A673 (cell line): ENCODE measurements at places on chromosomes 4 and X.

- no peak for DNase-seq
Observed at GRCh38 chr4:121913667-121914066, 38.2 kb downstream of the TRPC3 start.

GRCh38 chrX:49746306-49746705, 50.5 kb upstream of the PAGE1 start:
- no peak for DNase-seq

- DNase-seq: no peak
Observed at GRCh38 chr4:83323136-83323535, 11.5 kb downstream of the HPSE start.

DNA sequence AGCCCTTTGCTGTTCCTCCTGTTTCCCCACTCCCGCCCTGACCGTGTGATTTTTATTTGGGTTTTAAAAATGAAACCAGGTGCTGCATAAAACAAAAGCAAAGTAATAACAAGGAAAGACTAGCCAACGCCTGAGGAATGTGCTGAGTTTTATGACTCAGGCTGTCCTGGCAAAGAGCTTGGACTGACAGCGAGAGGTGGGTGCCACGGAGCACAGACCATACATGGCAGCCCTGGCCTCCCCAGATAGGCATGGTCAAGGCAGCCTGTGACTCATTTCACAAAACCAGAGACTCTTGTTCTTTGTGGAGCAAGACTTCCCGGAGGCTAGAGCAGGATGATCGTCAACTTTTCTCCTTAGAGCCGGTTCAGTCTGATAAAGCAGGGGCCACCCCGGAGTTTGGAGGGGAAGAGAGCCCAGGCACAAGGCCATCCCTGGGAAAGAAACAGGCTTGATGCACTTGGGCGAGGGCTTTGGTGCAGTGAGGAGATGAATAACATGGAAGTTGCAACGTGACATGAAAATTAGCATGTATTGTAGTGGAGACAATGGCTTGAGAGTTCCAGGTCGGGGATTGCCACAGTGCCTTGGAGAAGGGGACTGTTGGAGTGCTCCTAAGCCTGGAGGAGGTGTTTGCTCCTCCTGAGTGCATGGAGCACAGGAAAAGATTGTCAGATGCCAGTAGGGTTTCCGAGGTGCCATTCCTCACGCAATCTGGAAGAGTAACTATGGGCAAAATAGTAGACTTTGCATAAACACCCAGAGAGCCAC, 54.8 kb downstream of the C4orf51 start:
- DNase-seq: no peak

DNA sequence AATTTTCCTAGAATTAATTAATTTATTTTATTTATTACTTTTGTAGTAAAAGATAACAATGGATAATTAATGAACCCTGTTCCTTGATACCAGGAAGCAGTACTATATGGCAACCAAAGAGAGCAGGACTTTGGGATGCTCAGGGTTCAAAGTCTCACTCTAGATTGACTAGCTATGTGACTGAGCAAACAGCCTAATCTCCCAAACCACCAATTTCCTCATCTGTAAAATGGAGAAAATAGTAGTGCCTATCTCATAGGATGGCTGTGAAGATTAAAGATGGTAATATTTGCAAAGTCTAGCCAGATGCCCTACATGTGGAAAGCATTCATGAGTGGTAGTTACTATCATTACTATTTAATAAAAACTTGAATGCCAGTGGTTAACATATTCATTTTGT, 97.6 kb downstream of the PRDM5 start:
- no peak for DNase-seq

GRCh38 chr4:152501846-152502536, 33.9 kb downstream of the FBXW7 start:
- DNase-seq: no peak
